ENCODE measurements at places on chromosomes 5 and 9.

DNA sequence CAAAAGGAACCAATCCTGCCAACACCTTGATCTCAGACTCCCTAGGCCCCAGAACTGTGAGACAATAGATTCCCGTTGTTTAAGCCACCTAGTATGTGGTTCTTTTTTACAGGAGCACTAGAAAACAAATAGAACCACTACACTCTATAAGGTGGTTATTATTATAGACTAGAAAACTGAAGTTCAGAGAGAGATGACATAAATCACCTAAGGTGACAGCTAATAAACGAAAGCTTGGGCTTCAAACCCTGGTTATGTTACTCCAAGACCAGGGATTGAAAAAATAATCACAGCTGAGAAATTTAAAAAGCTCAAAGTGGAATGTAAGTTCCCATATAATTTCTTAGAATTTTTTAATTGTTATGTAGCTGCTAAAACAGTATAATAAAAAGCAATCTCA, 716.2 kb upstream of the DMAC1 start:
- DNase-seq, result no peak

- DNase-seq, result no peak
Observed at GRCh38 chr9:27929841-27930240, 356.6 kb upstream of the C9orf72 start.

- no peak for DNase-seq
Observed at GRCh38 chr5:139664086-139664693, 16.0 kb downstream of the CXXC5 start.

GRCh38 chr9:109907810-109908458, 127.9 kb downstream of the PALM2AKAP2 start:
- no peak for DNase-seq

DNA sequence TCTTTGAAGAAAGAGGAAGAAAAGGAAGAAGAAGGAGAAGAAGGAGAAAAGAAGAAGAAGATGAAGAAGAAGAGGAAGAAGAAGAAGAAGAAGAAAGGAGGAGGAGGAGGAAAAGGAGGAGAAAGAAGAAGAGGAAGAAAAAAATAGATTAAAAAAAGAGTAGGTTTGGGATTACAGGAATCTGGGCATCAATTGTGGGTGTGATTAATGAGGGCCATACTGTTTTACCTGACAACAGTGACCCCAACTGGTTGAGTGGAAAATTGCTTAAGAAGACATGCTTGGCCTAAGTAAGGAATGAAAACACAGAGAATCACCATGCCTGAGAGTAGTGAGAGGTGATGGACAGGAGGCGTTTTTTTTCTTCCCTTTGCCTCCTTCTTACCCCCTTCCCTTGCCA, 114.6 kb downstream of the FAM170A start:
- no peak for DNase-seq
